ENCODE measurements at places on chromosomes 7 and 10. TPM values are rescaled to one million over a fixed set of nuclear protein-coding genes. Genes with fewer than 3 reads are reported as not detected.
A peak's percentile ranks its signal among the peaks of the same experiment; 100 is the strongest.

- no peaks in the 10 kb centered on the region for H3K36me3 ChIP-seq
- H3K4me1 ChIP-seq: peaks cover 18% of the 10 kb centered on the region
- DNase-seq: no peak
- no peaks in the 10 kb centered on the region for H3K27me3 ChIP-seq
- no peak overlapping the region for H3K27ac ChIP-seq
- no peak overlapping the region for H3K4me3 ChIP-seq
These were observed 4.0 kb upstream of the MRPS24 start for GRCh38 chr7:43873300-43873699.

Gene VPS50
- polyA plus RNA-seq: 11.1 TPM

Gene GHITM
- polyA plus RNA-seq: 563 TPM

Gene UCMA
- not detected for polyA plus RNA-seq

- H3K27ac ChIP-seq: no peak overlapping the region
- H3K4me1 ChIP-seq: peaks cover 13% of the 10 kb centered on the region
These were observed 422 bp downstream of the AP1S1 start for GRCh38 chr7:101154693-101155102.

Gene ZNF316
- 3.3 TPM for polyA plus RNA-seq

GRCh38 chr7:954330-955238, at the start of gene ADAP1:
Gene ADAP1 (minus strand): TSS chr7:954680. CDS start chr7:954477, 203 bp downstream.
- peaks cover 4% of the 10 kb centered on the region for H3K4me1 ChIP-seq
- no peaks in the 10 kb centered on the region for H3K27me3 ChIP-seq
- H3K36me3 ChIP-seq: no peaks in the 10 kb centered on the region
- peak; percentile 53 for DNase-seq
- peak within 1 kb of the TSS; percentile 87 for H3K27ac ChIP-seq
- H3K4me3 ChIP-seq: peak within 1 kb of the TSS; percentile 86
